ENCODE measurements at places on chromosomes 3 and 15.

DNA sequence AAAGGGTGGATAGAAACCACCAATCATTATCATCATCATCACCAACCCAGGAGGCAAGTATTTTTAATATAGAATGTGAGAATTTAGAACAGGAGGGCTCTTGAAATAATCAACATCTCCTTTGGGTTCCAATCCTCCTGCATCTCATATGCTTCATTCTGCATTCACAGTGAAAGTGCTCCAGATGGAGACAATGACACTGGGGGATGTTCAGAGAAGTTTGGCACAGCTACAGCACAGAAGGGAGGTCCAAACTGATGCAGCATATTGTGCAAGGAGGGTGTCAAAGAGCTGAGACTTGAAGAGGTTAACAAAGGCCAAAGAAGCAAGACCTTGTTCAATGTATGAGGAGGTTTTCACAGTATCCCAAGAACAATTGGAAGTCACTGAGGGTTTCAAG is 767.1 kb downstream of the NTRK3 start:
- no peak for DNase-seq

DNA sequence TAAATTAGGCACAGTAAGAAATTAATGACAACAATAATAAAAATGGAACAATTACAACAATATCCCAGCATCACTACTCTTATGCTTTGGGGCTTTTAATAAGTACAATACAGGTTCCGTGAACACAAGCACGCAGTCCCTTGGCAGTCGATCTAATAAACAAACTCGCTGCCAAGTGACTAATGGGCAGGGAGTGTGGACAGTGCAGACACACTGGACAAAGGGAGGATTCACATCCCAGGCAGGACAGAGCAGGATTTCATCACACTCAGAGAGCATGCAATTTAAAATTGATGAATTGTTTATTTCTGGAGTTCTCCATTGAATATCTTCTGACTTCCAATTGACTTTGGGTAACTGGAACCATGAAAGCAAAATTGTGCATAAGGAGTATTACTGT is 524.1 kb upstream of the CFAP20DC start:
- no peak for DNase-seq

DNA sequence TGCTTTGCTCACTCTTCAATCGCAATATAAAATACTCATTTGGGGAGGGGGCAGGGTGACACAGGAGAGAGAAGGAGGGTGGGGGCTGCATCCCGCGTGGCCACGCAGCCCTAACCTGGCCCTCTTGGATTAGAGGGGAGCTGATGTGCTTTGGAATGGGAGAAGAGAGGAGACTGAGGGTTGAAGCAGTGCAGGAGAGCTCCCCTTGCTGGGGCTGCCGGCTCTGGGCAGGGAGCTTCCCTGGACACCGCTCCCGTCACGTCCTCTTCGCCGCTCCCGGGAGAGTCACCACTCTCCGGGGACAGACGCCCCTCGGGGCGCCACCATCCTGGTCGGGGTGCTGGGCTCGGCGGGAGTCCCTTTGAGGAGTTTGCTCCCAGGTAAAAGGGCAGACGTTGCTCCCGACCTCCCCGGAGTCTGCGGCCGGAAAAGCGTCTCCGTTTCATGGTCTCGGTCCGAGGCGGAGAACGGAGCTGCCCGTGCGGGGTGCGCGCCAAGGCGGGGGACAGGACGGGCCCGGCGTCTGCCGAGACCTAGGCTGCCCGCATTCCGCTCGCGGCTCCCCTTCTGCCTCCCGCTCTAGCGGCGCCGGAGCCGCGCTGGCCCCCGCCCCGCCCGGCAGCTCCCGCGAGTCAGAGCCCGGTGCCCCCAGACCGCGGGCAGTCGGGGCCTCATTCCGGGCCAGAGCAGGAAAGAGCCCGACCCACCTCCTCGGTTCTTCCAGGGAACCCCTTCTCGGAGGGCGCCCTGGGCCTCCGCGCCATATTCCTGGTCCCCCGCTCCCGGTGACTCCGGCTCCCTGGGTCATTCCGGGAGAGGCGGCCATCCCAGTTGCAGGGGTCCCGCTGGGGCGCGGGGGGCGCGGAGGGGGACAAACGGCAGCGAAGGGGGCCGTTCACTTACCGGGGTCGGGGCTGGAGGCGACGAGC is 603 bp downstream of the SLC7A14 start:
- DNase-seq: no peak

DNA sequence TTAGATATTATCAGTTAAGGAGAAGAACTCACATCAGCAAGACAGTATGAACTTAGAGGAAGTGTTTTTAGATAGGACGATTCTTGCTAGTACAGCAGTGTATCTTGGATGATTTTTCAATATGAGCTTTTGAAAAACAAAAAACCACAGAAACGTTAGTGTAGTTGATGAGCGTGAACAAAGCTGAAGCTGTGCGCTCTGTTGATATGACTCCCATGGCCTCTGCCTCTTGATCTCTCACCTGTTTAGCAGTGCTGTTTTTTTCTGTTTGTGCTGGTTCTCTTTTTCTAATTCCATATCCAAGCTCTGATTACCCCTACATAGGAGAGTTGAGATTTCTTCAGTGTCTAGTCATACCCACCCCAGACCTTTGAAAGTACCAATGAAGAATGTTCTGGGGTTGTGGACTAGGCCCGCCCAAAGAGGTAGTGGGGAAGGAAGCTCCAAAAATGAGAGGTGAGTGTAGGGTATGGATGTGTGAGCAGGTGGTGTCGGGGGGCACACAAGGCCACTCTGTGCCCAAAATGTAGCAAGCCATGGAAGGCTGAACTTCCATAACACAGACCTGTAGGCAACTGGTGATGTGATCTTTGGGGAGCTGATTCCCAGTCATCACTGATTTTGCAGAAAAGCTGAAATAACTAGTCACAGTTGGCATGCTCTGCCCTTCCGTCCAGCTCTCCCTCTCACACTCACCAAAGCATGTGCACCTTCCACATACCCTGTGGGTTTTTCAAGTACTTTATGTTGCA is 20.0 kb upstream of the CMTM7 start:
- no peak for DNase-seq

DNA sequence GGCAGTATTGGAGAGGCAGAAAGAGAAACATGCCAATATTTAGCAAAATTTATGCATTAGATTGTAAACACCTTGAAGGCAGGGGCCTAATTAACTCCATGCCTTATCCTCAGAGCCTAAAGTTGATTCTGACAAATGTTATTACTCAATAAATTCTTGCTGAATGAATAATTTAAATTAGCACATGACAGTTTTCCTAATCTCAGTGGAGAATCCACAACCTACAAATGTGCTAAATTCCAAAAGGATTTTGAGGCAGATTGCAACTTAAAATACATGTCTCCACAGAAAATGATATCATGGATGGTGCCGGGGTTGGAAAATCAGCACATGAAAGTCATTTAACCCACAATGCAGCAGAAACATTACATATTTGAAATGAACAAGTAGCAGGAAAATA is 41.1 kb upstream of the NANOGP8 start:
- DNase-seq: no peak

GRCh38 chr3:20511863-20512505 is 326.0 kb upstream of the SGO1 start:
- no peak for DNase-seq

DNA sequence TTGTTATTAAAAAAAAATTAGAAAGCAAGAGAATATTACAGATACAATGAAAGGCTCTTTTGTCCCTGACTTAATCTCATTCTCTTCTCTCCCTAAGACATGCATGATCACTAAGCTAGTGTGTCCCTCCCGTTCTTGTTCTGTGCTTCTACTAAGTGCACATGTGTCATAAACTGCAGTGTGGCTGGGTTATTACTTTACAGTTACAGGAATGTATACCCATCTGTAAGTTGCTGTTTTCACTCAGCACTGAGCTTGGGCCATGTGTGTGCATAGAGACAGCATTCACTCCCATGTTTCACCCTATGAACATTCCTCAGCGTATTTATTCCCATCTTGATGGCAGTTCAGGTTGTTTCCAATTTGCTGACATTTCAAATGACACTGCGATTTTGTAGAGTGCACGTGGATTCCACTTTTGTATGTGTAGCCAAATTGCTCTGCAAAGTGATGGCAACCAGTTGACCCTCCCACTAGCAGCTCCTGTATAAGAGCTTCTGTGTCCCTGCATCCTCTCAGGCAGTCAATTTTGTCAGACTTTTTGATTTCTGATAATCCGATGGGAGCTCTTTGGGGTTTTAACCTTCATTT is 145.8 kb upstream of the UBE2E1 start:
- DNase-seq: no peak

DNA sequence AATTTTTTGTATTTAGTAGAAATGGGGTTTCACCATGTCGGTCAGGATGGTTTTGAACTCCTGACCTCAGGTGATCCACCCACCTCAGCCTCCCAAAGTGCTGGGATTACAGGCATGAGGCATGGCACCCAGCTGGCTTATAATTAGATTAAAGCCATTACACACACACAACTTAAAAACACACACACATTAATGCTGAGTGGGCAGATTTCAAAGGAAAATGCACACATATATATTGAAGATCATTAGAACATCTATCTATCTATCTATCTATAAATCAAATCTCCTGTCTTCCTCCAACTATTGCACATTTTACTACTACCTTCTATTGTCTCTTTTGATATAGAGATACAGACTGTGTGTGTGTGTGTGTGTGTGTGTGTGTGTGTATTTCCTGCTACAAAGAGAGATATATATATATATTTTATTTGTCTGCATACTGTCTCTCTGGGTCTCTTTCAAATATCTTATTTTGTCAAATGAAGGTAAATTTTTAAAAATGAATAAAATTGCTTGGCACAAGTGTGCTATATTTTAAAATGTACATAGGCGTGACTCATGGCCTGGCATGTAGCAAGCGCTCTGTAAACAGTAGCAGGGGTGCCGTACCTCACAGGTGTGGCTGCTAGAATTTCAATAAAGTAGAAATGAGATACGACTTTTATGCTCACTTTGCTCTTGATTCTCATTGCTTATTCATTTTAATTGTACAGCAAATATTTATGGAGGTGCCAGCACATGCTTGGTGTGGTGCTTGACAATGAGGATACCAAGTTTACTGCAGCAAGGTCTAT is 655.8 kb downstream of the AGBL1 start:
- no peak for DNase-seq

- DNase-seq: no peak
Measured at GRCh38 chr15:85788771-85789495, 5.8 kb downstream of the KLHL25 start.

GRCh38 chr3:126194713-126195305 is 14.4 kb upstream of the ALDH1L1 start:
- no peak for DNase-seq

DNA sequence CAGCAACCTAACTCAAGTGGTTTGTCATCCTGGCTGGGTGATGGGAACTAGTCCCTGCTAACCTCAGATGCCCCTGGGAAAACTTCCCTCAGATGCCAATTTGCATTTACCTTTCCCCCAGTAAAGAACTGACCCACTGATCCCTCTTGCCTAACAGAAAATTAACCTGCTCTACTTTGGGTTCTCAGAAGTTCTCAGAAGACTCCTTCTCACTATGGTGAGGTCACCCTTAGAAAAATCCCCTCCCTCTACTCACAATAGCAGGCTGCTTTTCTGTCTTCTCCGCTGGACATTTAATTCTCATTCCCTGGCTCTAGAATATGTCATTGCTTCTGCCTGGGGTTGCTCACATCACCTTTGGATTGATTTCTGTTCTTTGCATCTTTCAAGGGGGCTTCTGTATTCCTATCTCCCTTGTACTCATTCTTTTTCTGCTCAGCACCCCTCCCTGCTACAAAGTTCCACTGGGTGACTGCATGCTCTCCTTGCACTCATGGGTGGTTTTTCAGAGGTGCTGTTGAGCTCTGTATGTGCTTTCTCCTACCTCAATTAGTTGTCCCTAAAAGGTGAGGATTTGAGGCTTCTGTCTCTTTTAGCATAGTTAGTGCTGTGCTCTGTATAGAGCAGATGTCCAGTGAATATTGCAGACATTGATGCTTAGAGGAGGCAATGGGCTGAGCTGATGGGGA is 869 bp downstream of the PLA1A start:
- no peak for DNase-seq

- no peak for DNase-seq
Measured at GRCh38 chr15:40314723-40315276, 7.1 kb upstream of the PLCB2 start.

DNA sequence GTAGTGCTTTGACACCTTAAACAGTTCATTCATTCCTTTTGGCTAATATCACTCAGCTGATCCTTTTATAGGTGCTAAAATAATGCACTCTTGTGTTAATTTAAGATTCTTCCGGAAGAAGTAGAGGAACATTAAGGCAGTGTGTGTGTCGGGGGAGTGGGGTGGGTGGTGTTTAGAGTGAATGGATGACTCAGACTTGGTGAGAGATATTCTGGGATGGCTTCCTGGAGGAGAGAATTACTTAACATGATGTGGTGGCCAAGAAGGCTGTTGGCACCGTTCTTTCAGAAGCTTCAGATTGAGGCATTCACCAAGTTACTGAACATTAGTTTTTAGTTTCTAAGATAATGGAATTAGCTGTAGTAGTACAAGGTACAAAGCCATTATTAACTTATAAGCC is 125.6 kb upstream of the ROPN1 start:
- DNase-seq: no peak

DNA sequence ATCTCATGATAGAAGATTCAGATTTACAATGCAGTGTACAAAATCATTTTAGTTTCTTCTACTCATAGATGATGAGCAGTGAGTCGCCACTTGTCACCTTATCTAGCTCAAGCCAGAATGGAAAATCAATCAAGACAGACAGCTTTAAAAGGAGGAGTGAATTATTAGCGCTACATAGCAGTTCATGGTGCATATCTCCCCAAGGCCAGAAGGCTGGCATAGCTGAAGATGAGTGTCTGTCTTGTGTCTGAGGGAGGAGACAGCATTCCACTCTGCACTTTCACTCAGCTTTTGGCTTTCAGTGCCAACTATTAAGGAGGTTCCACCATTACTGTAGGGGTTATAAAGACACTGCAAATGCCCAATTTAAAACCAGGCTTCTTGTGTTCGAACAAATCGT is 804.1 kb upstream of the LMCD1 start:
- no peak for DNase-seq

GRCh38 chr15:76941636-76942035 is 10.1 kb downstream of the RCN2 start:
- no peak for DNase-seq

DNA sequence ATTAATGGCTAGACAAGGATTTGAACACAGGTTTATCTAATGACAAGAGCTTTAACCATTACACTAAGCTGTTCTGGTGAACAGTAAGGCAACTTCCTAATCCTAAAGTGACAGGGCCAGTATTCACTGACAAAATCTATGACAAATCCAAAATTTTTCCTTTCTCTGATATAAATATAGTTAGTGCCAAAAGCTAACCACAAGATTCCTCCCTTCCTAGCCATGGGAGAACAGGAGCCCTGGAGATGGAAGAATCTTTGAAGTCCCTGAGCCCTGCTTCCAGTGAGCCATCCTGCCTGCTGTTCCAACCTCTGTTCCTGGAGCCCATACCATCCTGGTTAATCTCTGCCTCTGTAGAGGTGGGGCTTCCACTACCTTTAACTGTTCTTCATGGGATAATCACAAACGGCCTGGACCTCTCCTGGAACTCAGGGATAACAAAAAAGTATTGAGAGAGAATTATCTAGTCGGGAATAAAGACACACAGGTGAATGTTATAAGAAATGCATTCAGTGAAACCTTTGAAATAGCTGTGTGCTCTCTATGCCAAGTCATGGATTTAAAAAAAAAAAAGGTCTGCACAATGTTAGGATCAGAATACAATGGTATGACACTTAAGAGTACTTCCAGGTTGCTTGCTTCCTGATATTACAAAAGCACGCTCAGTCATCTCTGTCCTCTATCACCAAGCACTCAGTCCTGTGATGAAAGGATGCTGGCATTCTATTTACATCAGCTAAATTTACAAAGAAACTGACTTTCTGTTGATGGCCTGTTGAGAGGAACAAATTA is 235.8 kb downstream of the SUCLG2 start:
- DNase-seq: no peak

- DNase-seq: no peak
Measured at GRCh38 chr3:57068437-57069089, 8.1 kb downstream of the SPATA12 start.
